ENCODE measurements at places on chromosomes 13 and 19.

GRCh38 chr19:53466726-53467484 lies 628 bp upstream of the ZNF813 start:
- DNase-seq = peak; percentile 53

- no peak for DNase-seq
Measured at GRCh38 chr19:3580156-3580934, 4.9 kb upstream of the GIPC3 start.

DNA sequence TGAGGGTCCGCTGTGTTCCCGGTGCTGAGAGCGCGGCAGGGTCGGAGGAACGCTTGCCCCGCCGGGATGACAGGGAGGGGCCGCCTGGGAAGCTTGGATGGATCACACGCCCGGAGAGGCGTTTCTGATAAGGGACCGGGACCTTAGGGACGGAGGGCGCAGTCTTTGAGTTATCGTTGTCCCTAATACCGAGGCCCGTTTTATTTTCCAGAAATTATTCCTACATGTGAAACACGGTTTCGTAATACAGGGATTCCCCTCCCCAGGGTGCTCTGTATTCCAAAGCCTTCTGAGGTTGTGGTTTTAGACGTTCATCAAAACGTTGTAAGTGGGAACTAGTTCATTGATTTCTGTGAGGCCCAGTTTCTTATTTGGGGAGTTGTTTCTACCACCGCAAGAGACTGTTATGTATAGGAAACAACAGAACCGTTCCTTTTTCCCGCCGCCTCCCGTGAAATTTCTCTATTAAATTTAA lies 752 bp downstream of the PDCD5 start:
- peak; percentile 47 for DNase-seq

DNA sequence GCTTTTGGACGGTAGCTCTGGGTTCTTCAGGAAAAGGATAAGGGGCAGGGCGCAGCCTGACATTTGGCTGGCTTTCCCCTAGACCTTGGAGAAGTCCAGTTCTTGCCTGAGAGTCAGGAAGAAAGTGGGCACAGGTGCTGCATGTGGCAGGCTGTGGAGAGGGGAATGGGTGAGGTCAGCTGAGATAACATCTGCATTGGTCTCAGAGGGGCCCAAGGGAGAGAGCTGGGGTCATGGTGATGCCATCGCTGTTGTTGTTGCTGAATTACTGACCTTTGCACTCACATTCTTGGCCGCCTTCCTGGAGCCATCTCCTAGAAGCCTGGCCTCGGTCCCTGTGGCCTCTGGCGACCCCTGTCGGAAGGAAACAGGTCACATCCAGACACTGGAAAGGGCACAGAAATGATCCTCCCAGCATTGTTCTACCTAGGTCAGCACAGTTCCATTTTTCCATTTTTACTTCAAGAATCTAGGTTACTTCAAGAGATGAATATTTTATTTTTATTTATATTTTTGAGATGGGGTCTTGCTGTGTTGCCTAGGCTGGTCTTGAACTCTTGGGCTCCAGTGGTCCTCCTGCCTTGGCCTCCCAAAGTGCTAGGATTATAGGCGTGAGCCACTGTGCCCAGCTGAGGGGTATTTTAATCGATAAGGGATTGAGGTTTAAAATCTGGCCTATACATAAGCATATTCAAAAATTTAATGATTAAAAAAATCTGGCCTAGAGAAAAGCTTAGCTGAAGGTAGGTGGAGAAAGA lies 6.5 kb upstream of the LIPE start:
- peak; percentile 88 for DNase-seq

GRCh38 chr13:100382785-100383184 lies 205.8 kb downstream of the GGACT start:
- DNase-seq = no peak

- DNase-seq = no peak
Measured at GRCh38 chr13:67355812-67356476, 125.8 kb upstream of the PCDH9 start.

DNA sequence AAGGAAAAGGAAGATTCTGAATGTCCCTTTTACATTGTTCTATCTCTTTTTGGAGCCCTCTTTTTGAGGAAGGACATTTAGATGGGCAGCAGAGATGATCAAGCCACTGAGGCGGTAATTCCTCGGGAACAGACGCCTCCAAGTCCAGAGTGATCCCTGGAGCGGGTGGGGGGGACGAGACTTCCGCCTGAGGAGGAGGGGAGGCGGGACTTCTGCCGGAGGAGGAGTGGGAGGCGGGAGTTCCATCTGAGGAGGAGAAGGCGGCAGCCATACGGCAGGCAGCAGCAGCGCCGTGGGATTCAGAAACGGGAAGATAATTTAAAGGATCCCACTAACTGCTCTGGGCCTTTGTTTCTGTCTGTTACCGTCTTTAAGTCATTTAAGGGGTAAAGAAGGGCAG lies 37.6 kb upstream of the CD177 start:
- no peak for DNase-seq

DNA sequence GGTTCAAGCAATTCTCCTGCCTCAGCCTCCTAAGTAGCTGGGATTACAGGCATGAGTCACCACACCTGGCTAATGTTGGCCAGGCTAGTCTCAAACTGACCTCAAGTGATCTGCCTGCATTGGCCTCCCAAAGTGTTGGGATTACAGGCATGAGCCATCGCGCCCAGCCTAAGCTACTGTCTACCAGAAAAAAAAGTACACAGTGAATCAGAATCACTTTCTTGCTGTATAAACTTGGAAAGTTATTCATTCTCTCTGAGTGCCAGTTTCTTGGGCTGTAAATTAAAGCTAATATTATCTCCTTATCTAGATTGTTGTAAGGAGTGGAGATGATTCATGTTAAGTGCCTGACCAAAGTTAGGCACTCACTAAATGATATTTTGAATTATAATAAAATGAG lies 242.8 kb downstream of the ENOX1 start:
- no peak for DNase-seq

DNA sequence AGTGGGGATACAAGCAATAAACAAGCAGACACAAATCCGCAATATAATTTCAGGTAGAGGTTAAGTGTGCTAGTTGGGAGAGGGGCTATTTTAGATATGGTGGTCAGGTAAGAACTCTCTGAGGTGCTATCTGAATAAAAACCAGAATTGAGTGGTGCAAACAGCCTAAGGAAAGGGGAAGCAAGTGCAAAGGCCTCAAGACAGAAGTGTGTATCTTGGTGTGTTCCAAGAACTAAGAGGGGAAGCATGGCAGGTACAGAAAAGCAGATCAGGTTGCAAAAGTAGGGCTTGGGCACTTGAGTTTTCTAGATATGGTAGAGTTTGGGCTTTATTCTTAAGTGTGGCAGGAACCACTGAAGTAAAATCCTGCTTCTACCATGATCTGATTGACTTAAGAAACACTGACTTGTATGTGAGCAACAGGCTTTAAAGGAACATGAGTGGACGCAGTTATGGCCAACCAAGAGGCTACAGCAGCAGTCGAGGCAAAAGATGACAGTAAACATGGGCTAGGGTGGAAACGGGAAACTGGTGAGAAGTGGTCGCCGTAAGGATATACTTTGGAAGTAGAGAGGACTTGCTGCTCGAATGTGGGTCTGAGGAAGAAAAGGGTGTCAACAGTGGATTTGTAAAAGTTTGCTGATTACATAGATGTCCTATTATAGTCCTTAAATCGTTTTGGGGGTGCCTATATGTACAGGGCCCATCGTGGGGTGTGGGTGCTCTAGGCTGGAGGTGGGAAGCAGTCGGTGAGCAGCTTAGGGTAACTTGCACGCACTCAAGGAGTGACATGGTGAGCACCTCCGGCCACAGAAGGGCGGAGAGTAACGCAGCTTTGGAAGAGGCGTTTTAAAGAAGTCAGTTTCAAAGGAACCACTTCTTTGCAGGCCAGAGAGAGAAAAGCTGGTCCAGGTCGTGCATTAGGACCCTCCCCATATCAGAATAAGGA lies 677 bp downstream of the TGDS start:
- DNase-seq = peak; percentile 44

DNA sequence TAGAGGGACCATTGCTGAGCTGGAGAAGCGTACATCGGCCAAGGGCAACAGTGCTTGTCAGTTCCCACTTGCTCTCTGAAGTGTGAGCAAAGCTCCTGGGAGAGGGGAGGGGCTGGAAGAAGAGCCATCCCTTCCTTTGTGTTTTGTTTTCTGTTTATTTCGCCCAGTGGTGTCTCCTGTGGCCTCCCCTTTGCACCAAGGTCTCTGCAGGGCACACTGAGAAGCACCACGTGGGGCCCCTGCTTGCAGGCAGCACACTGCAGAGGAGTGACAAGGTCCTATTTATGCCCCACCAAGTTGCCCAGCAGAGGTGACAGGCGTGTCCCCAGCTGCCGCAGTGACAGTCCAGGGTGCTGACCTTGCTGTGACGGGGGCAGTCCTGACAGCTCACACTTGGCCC lies 24.0 kb downstream of the GRIN2D start:
- DNase-seq = no peak

DNA sequence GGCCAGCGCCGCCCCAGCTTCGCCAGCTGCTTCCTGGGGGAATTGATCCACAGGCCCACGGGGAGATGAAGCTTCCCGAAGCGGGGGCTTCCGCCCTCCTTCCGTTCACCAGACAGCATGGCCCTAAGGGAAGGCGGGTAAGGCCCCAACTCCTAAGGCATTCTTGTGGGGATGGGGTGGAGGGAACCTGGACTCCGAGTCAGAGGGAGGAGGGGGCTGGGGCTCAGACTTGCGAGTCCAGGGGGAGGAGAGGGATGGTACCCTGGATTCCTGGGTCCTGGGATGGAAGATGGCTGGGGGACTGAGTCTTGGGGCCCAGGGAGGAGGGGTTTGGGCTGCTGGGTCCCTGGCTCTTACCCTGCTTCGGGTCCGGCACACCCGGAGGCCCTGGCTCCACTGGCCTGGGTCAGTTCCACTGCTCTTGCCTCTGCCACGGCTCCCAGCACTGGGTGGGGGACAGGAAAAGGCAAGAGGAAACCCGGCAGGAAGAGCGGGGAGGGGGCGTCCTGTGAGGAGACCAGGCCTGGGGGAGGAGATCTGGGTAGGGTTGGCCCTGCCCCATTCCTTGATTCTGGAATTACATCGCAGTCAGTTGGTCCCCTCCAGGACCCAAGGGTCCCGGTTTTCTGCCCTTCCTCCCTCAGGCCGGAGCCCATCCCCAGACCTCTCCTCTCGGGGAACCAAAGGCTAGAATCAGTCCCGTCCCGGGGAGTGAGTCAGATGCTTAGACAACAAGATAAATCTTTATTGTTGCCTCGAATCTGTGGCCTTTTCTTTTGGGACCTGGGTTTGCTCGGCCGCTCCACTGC lies at the start of gene RASIP1:
TSS of gene RASIP1 (minus strand) at position 447 of the 809 bp plus-strand sequence. CDS start at position 119, 328 bp downstream.
- DNase-seq = no peak

GRCh38 chr13:113170511-113170910 lies 12.1 kb downstream of the PROZ start:
- no peak for DNase-seq
